ENCODE measurements at places on chromosomes 11 and 22.

DNA sequence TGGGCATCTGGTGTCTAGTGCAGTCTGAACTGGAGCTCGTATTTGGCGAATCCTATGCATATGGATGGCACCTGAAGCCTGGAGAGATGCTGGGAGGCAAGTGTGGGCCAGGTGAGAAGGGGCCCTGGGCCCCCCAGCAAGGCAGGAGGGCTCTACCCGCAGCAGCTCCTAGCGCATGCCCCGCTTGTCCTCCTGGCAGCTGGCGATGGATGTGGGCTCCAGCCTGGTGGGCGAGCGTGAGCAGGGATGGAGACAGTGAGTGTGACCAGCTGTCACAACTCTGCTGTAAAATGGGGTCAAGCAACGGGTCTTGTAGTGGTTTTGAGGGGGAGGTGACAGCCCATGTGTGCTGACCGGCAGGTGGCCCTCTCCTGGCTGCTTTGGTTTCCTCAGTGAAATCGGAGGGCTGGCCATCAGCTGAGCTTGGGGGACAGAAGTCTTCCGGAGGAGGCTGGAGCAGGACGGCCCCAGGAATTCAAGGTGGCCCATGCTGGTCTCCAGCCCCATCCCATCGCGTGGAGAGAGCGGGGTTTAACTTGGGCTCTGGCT is 12.0 kb downstream of the FRMD8 start:
- DNase-seq, result no peak

DNA sequence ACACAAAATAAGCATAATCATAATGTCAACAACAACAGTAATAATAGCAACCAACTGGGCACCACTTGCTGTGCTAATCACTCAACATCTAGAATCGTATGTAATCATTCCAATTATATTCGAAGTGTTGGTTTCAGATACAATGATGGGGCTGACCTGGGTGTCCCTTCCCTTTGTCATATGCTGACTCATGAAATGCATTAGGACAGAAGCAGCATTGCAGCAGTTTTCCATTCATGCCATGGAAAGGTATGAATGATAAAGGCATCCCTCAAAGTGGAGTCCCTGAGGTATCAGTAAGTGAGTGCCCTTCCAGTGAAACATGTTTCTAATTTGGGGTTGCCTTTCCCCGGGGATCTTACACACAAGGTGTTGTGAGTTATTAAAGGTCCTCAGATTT is 46.3 kb upstream of the ANO3 start:
- DNase-seq, result no peak

GRCh38 chr11:94794287-94795168 is 26.4 kb downstream of the AMOTL1 start:
- no peak for DNase-seq

DNA sequence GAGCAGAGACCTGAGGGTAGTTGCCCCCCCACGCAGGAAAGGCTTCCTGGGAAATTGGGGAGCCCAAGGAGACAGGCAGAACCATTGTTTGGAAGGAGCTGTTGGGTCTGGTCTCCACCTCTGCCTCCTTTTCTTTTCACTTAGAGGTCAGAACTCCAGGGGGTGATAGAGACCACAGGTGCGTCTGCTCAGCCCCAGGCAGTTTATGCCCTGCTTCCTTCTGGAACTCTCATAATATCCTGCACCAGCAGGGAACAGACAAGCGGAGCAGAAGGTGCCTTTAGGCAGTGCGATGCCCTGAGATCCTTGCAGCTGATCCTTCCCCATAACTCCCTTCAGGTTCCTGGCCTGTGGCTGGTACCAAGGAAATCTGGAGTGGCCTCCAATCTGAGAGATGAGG is 120.2 kb downstream of the NECTIN1 start:
- no peak for DNase-seq

DNA sequence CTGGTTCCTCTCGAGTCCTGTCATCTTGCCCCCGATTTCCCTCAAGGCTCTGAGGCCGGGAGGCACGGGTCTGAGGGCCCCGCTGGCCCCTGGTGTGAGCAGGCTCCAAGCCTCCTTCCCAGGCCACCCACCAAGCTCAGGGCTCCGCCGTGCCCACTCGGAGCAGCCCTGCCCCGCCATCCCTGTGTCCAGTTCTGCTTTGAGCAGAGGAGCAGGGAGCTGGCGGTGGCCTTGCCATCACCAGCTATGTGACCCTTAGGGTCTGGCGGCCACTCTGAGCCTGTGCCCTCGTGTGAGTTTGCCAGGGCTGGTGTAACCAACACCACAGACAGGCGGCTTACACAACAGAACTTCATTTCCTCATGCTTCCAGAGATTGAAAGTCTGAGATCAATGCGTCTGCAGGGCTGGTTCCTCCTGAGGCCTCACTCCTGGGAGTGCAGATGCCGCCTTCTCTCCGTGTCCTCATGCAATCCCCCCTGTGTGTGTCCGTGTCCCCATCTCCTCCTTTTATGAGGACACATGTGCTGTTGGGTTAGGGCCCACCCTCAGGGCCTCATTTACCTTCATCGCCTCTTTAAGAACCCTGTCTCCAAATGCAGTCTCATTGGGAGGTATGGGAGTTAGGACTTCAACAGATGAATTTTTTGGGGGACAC is 36.5 kb upstream of the CELSR1 start:
- no peak for DNase-seq

- no peak for DNase-seq
Observed at GRCh38 chr11:74476536-74476935, 9.2 kb upstream of the KCNE3 start.

GRCh38 chr11:75476739-75477613 is 44.0 kb upstream of the KLHL35 start:
- no peak for DNase-seq

- no peak for DNase-seq
Observed at GRCh38 chr22:44328762-44329161, 16.0 kb upstream of the SHISAL1 start.

- no peak for DNase-seq
Observed at GRCh38 chr22:21755851-21756284, 20.3 kb upstream of the YPEL1 start.

- no peak for DNase-seq
Observed at GRCh38 chr22:49228431-49229037, 599.1 kb downstream of the BRD1 start.

DNA sequence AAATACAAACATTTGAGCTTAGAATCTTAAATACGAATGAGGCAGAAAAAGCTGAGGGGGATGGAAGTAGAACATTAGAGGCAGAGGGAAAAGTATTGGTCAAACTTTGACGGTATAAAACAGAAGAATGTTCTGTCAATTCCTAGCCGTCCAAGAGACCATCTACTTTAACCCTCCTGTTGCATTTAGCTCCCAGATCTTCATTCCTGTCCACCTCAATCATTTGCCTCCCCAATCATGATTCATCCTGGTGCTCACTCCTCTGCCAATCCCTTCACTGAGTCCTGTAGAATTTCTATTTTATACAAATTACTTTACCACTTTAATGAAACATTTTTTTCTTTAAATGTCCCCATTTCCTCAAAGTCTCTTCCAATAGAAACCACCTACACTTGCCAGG is 28.2 kb downstream of the C2CD3 start:
- DNase-seq, result no peak

- DNase-seq, result no peak
Observed at GRCh38 chr11:114081641-114082414, 22.3 kb downstream of the ZBTB16 start.

GRCh38 chr11:106276859-106277436 is 199.5 kb downstream of the AASDHPPT start:
- no peak for DNase-seq

GRCh38 chr22:38872831-38873248 is 824 bp upstream of the CBX6 start:
- DNase-seq, result no peak

- no peak for DNase-seq
Observed at GRCh38 chr11:123145661-123146060, 49.4 kb downstream of the CLMP start.

DNA sequence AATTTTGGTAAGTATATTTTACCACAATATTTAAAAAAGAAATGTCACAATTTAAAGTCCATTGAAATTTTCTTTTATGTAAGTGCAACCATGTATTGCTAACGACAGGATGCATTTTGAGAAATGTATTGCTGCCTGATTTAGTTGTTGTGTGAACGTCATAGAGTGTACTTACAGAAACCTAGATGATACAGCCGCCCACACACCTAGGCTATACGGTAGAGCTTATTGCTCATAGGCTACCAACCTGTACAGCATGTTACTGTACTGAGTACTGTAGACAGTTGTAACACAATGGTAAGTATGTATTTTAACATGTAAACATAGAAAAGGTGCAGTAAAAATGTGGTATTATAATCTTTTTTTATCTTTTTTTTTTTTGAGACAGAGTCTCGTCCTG is 48.1 kb downstream of the CBL start:
- DNase-seq, result no peak

All from NK-92 treated with Interleukin-12 subunit alpha and Interleukin-12 subunit beta, amount 100 ng/mL, for 24 hours (cell line).